Sciatic nerve (tissue), 2 donors: ENCODE measurements at places on chromosomes 16 and 17. TPM values are rescaled to one million over a fixed set of nuclear protein-coding genes. Genes with fewer than 3 reads are reported as not detected.

GRCh38 chr17:73610331-73610911, 33.8 kb downstream of the SDK2 start:
- no peak for DNase-seq

GRCh38 chr17:60792250-60792898, 114.7 kb downstream of the BCAS3 start:
- DNase-seq = no peak

DNA sequence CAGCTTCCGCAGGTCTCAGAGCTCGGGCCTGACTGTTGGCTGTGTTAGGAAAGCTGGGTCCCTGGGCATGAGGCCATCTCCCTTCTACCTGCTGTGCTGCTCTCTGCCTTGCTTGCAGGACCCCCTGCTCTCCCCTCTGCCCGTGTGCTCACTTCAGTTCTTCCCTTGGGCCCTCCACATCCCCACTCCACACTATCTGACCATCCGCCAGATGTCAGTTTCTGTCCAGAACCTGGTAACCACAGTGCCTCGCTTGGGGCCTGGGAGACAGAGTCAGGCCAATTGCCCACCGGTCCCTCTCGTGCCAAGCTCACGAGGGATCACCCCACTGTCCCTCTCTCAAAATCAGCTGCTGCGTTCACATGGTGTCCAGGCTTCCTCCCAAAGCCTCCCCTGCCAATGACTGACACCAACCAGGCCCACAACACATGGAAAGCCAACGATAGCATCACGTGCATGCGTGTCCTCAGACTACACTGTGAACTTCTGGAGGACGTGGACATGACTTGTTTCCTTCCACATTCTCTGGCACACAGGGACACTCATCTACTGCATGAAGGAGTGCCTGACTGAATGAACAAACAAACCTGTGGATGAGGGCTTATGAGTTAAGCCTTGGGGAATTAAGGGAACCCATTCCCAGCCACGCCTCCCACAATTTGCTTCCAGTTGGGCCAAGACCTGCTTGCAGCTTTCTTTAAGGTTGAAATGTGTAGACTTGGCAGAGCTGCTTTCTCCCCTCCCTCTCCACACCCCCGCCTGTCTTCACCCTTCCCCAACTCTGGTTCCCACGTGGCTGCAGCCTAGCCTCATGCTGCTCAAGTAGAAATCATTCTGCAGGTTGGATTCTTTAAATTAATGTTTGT, 72.5 kb upstream of the ZNF423 start:
- peak; percentile 42 for DNase-seq

GRCh38 chr16:80176114-80176513, 364.7 kb upstream of the DYNLRB2 start:
- no peak for DNase-seq

DNA sequence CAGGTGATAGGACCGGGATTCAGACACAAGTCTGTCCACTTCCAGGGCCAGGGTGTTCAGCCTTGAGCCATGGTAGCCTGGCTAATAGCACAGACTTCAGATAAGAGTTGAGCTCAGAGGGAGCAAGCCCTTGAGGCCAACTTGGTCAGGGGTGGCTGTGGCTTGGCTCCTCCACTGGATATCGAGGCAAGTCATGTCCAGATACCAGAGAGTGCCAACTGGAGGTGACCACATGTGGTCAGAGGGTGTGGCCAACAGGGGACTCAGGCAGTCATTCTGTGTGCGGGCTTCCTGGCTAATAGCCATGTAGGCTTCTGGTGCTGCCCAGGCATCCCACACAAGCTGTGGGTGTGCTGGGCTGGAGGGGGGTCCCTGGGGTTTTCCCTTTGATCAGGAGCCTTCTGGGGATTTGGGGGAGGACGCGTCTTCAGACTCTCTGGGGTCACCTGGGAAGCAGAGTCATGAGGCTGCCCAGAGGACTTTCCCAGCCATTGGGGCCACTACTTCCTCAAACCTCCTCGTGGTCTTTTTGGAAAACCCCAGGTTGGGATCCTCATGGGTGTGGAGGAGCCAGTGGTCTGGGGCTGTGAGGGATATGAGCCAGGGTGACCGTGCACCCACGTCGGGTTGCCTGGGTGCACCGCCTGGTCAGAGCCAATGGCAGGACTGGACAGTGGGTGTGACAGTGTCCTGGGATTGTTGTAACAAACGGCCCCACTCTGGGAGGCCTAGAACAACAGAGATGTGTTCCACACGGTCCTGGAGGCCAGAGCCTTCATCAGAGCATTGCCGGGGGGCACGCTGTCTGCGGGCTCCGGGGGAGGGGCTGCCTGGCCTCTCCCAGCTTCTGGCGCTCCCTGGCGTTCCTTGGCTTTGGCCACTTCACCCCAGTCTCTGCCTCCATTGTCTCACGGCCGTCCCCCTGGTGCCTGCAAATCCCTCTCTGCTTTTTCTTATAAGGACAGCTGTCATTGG, 25.0 kb downstream of the COX4I1 start:
- DNase-seq = no peak

DNA sequence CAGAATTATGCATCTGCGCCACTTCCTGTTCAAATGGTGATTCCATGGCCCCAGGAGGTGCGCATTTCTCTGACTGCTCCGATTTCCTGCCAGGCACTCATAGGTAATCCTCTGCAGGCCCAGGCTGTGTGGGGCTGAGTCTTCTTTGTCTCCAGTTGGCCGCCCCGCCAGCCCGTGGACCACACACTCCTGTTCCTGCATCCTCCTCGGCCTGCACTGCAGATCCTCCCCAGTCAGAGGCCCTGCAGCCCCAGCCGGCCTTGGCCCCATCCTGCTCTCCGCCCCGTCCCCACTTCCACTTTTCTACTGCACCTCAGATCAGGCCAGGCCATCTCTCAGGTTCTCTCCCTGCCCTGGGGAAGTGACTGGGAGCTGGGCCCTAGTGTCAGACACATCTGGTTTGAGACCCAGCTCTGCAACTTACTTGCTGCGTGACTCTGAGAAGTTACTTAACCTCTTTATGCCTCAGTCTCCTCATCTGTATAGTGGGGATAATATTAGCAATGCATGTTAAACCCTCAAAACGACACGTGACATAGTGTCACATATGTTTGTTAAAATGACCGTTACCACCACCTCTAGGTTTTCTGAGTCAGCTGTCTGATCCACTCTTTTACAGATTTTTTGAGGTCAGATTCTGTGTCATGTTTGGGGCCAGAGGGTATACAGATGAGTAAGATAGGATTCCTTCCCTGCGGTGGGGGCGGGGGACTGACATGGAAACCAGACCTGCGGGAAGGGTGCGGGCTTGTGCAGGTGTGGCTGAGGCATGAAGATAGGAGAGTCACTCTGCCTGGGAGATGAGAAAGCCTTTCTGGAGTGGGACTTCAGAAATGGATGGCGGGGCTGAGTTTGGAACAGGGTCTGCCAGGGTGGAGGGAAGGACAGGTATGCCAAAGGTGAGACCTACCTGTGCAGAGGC, 12.8 kb downstream of the RAB11FIP4 start:
- DNase-seq = peak; percentile 51

DNA sequence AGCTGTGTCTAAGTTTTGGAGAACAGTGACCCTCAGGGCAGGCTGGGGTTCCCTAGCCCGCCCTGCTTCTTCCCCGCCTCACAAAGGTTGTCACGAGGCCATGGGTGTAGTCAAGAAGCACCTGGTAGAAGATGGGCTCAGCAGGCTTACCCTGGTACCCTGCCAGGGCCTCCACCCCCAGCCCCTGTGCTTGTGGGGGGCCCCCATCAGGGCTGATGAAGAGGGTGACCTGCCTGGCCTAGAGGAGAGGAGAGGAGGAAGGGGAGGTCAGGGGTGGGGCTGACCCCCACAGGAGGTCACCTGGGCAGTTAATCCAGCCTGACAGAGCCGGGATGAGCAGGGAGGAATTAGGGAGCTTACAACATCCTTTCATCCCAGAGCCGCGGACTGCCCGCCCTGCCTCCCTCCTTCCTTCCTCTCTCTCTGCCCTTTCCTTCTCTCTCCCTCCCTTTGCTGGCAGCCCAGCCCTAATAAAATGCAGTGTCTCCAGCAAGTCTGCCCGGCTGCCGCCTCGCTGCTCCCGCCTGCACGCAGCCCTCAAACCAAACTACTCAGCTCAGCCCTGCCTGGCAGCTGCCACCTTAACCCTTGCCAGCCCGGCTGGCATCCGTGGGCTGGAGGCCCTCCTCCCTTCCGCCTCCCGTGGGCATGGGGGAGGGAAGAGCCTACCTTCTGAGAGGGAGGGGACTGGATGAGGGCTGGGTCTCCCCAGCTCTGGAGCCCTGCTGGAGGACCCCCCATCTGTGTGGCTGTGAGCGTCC, 7.2 kb downstream of the DLX3 start:
- peak; percentile 51 for DNase-seq

DNA sequence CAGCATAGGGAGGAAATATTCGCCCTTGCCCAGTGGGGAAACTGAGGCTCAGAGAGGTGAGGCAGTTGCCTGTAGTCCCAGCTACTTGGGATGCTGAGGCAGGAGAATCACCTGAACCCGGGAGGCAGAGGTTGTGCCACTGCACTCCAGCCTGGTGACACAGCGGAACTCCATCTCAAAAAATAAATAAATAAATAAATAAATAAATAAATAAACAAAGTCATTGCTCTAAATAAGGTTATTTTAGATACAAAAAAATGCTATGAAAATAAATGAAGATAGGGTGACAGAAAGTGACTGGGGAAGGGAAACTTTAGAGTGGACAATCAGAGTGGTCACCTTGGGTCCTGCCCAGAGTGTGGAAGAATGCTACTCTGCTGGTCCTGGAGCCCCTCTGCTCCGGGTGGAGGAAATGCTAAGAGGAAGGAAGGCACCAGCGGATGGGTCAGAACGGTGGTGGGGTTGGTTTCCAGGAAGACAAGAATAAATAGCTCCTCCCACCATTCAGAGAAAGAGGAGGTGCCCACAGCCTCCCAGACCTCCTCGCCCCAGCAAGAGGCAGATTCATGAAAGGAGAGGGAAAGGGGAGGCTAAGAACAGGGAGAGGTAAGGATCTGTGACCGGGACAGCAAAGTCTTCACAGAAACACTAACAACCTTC, 17.6 kb downstream of the TRPV3 start:
- DNase-seq = no peak

DNA sequence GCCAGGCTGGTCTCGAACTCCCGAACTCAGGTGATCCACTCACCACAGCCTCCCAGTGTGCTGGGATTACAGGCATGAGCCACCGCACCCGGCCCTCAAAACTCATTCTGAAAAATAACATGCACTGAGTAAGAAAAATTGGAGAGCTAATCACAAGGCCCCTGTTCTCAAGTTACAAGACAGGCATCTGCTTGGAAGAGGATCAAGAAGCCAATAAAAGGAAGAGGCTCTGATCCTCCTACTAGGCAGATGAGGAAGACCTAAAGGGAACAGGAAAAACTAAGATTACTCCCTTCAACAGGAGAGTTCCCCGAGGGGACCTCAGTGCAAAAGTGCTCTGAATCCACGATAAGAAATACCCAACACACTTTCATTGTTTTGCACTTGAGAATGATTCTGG, 18.4 kb downstream of the BLMH start:
- DNase-seq = no peak

DNA sequence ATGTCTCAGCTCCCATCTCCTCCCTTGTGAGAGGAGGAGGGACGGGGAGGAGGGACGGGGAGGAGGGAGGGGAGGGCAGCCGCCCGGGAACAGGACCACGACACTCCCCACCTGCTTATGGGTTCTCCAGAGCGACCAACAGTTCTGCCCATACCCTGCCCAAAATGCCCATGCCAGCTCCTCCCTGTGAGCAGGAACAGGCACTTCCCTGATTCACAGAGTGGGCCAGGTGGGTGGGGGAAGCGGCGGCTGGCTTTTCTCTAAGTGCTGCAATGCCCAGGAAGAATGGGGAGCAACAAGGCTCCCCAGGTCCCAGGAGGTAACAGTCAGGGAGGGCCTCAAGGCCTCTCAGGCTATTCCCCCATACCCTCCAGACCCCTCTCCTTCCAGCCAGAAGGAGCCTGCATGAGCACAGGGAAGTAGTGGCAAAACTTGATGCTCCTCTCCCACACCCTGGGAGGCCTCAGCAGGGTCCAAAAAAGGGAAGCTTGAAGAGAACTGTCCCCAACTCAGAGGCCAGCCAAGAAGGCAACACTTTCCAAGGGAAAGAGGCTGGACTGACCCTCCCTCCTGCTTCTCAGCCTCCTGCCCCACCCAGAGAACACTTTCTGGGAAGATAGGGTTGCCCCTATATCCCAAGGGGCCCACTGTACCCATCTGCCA, 53.8 kb downstream of the MYO18A start:
- DNase-seq = no peak

Gene RNF166
- total RNA-seq = 28.6 TPM

Gene RNF222
- not detected for total RNA-seq

Gene CD300LB
- total RNA-seq = 1.2 TPM

Gene ACBD4
- total RNA-seq = 26.4 TPM

Gene TMEM92
- total RNA-seq = 0.53 TPM
